ENCODE measurements at places on chromosomes 4 and X.
A peak's percentile ranks its signal among the peaks of the same experiment; 100 is the strongest.

DNA sequence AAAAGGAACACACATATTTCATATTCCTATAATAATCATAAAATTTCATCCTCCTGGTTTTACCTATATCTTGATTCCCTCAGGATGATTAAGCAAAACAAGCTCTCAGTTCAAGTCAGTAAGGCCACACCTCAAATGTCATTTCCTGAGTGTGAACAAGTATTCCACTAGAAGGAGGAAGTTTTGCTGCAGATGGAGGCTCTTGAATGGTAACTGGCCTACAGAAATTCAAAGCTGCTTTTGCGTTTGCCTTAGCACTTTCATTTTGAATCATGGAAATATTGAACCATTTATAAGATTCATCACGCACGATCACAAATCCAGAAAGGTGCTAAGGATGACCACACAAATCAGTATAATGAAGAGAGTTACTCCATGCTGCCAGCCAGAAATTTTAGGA lies 254.4 kb upstream of the CXXC4 start:
- DNase-seq: no peak

GRCh38 chr4:114180481-114180880 lies 201.0 kb upstream of the ARSJ start:
- no peak for DNase-seq

- DNase-seq: no peak
These were observed 65.7 kb downstream of the SPOCK3 start for GRCh38 chr4:167168611-167169010.

DNA sequence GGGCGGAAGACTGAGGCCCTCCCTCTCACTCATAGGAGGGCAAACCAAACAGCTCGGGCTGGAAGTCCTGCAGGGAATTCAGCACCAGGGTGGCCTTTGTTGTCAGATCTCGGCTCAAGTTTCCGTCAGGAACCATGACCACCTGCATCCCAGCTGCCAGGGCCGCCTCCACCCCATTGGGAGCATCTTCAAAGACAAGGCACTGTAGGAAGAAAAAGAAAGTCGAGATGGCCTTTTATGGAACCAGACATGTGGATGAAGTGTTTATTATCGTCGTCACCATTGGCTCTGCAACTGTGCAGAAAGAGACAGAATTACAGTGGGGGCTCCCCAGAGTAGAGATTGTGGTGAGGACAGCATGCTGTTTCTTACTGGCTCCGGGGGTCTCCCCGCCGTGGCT lies 97.2 kb upstream of the STS start:
- DNase-seq: no peak

DNA sequence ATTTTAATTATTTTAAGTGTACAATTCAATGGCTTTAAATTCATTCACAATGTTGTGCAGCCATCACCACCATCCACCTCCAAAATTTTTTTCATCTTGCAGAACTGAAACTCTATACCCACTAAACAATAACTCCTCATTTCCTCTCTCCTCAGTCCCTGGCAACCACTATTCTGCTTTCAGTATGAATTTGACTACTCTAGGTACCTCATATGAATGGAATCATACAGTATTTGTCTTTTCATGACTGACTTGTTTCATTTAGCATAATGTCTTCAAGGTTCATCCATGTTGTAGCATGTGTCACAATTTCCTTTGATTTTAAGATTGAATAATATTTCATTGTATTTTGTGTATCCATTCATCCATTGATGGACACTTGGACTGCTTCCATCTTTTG lies 46.9 kb downstream of the KIF4A start:
- DNase-seq: no peak

GRCh38 chrX:18698737-18699650 lies 8.5 kb upstream of the PPEF1 start:
- DNase-seq: no peak

- no peak for DNase-seq
These were observed 310.1 kb downstream of the PPP3CA start for GRCh38 chr4:101037249-101037648.

DNA sequence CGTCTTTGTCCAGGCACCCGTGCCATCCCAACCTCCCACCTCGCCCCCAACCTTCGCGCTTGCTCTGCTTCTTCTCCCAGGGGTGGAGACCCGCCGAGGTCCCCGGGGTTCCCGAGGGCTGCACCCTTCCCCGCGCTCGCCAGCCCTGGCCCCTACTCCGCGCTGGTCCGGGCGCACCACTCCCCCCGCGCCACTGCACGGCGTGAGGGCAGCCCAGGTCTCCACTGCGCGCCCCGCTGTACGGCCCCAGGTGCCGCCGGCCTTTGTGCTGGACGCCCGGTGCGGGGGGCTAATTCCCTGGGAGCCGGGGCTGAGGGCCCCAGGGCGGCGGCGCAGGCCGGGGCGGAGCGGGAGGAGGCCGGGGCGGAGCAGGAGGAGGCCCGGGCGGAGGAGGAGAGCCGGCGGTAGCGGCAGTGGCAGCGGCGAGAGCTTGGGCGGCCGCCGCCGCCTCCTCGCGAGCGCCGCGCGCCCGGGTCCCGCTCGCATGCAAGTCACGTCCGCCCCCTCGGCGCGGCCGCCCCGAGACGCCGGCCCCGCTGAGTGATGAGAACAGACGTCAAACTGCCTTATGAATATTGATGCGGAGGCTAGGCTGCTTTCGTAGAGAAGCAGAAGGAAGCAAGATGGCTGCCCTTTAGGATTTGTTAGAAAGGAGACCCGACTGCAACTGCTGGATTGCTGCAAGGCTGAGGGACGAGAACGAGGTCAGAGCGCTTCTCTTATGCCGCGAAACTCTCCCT lies at the start of gene TET2:
TSS of gene TET2 (plus strand) at position 601 of the 740 bp plus-strand sequence. CDS start 87,067 bp downstream, outside the sequence.
- DNase-seq: peak; percentile 67

GRCh38 chrX:154761977-154762536 lies 607 bp upstream of the DKC1 start:
- DNase-seq: peak; percentile 41

Measured in NCI-H2171 (cell line).